ENCODE measurements at places on chromosomes 5 and 9. TPM values are rescaled to one million over a fixed set of nuclear protein-coding genes. Genes with fewer than 3 reads are reported as not detected.

DNA sequence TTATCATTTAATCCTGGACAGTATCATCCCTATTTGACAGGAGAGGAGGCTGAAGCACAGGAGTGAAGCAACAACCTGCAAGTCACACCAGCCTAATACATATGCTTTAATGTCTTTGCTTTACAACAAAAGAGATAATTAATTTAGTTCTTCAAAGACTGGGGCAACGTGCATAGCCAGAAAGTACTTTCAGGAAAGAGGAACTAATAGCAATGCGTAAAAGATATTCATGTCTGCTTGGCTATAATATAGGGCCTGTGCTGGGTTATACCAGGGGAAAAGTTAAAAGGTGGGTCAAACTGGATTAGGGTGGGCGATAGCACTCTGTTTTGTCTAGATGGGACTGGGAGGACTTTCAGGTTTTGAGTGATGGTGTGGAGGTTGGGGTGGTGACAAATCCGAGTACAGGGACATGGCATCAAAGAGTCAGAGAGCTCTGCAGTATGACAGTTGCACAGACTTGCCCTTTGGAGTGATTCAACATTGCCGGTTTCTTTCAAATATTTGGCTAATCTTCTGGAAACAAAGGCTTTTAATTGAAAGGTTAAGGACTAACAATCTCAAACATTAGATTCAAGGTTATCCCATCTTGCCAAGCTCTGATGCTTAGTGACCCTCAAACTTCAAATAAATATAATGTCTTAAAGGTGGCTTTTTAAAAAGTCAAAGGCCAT lies 11.9 kb downstream of the DAB2 start:
- DNase-seq: no peak

DNA sequence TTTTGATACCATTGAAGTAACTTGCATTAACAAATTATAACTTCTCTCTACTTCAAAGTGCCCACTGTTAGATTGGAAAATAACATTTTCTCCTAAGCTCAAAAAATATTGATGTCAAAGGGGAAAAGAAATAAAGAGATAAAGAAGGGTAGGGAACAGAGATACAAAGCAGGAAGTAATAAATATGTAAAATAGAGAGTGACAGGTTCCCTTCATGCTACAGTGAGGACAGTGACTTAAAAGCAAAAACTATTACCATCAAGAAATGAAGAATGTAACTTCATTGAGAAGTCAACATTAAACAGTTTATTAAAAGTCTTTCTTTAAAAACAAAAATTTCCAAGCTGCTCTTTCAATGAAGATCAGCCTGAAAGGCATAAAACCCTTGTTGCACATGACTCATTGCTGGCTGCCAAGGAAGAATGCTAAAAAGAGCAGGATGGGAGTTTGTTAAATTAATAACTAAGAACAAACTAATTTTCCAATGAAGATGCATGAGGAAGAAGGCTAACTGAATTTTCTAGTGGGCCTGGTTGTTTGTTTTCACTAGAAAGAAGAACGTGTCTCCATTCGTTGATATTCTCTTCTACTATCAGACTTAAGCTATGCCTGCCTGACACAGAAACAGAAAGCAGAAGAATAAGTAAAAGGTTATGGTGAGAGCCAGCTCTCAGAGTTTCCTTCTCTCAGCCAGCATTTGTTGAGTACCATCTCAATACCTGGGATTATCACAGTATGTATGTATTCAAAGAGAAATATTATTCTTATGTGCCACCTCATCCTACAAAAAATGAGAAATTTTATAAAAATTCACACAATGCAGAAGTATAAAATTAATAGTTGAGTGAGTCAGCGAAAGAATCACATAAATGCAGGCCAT lies 197.8 kb upstream of the NREP start:
- DNase-seq: no peak

The COL23A1 gene
- total RNA-seq: 0.08 TPM

GRCh38 chr9:131008909-131009618 lies at the start of gene LAMC3:
LAMC3 (plus strand) TSS chr9:131009174; CDS start chr9:131009215, 41 bp downstream.
- DNase-seq: no peak

DNA sequence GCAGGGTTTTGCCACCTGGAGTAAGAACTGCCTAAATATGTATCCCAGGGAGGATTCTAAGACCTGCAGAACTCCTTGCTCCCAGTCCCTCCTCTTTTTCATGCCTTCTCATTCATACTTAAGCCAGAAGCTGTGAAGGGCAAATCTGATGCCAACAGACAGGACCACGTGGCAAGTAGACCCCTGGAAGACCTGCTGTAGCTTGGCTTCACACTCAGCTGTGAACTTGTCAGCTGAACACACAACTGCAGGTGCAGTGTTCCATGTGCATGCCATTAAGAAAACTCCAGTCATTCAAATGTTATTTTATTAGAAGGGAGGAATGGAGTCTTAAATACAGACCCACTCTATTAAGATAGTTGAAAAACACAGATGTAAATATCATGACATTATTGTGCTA lies 79.3 kb upstream of the AGXT2 start:
- DNase-seq: no peak

- DNase-seq: no peak
Observed at GRCh38 chr9:117224695-117225094, 190.2 kb downstream of the ASTN2 start.
